ENCODE measurements at places on chromosomes 2 and 18.

- no peak for DNase-seq
Measured at GRCh38 chr18:28422577-28422976, 245.6 kb upstream of the CDH2 start.

GRCh38 chr2:55231546-55232083, 478 bp downstream of the CLHC1 start:
- DNase-seq: no peak

GRCh38 chr2:225274751-225275150, 124.8 kb upstream of the NYAP2 start:
- no peak for DNase-seq

DNA sequence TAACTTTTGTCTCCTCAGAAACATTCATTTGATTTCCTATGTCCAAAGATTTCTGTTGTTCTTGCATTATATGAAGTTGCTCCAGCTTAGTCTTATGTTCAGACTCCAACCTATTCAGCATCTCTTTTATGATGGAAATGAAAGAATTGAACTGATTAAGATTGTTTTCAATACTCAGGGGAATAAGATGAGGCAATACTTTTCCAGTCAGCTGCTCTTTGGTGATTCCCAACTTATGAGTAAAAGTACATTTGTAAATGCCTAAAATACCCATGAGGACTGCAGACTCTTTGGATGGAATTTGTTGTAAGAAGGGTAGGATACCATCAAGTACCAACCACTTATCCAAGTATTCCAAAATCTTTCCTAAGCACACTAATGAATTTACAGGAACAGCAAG, 39.8 kb downstream of the TRAK2 start:
- DNase-seq: no peak

DNA sequence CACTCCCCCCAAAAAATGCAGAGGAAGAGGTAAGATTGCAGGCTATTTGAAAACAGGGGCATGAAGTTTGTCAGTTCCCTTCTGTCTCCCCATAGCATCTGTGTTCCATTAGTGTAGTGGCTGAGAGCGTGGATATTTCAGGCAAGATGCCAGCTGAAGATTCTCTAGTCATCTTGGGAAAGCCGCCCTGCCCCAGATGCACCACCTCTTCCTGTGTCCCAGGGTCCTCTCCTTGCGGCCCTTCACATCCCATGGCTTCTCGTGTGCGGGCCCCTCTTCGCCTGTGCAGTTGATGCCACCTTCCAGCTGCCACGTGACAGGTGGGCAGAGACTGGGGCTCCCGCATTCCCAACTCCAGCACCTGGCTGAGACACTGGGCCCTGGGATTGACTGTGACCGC, 16.1 kb downstream of the TMEM127 start:
- no peak for DNase-seq

DNA sequence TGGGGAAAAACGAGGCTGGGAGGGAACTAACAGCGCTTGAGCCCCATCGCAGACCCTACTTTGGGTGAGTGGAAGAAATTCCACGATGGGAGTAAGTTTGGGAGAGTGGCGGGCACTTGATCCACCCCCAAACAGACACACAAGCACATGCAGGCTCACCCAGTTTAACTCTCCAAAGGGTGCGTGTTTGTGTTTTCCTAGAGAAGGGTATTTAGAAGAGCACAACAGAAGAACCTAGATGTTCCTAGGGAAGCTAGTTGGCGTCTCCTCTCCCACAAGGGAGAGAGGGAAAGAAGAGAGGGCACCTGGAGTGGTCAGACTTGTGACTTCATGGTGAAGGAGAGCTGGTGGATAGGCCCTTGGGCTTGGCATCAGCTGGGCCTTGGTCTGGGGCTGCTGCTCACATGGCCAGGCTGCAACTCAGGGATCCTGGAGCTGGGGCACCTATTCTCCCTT, 3.2 kb downstream of the GATA6 start:
- no peak for DNase-seq

GRCh38 chr18:3083766-3084165, 70.8 kb upstream of the LPIN2 start:
- DNase-seq: no peak

DNA sequence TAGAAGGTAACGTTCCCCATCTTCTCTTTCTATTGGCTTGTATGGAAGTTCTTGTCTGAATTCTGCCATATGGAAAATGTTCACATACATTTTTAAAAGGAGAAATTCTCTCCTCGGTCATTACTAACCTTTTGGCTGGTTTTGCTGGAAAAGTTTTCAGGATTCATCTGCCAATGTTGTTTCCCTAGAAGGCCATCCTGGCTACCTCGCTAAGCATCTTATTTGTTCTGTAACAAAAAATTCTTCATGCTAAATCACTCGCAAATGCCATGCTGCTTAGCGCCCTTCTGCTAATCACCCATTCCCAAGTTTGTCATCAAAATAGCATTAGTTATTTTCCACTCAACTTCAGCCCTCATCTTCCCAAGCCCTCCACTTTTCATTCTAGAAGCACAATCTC, 262.0 kb downstream of the SLC8A1 start:
- no peak for DNase-seq

- DNase-seq: no peak
Measured at GRCh38 chr2:143163499-143163898, 34.3 kb downstream of the ARHGAP15 start.

DNA sequence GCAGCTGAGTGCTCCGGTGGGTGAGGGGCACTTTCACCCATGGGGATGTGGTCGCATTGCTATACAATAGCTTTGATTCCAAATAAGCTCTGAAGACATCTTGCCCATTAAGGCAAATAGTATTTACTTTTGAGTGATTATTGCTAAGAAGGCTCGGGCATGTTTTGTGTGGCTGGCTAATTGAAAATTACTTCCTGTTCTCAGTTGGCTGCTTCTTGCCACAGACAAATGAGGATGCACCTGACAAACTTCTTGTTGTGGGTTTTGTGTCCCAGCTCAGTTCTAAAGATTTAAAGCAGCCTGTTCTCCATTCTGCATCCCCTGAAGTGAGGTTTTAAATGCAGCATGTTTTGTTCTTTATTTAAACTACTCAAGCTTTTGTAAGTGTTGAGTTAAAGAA, 88.3 kb downstream of the KCNS3 start:
- DNase-seq: no peak
